ENCODE measurements at places on chromosomes 2 and 18. TPM values are rescaled to one million over a fixed set of nuclear protein-coding genes. Genes with fewer than 3 reads are reported as not detected.
A peak's percentile ranks its signal among the peaks of the same experiment; 100 is the strongest.

DNA sequence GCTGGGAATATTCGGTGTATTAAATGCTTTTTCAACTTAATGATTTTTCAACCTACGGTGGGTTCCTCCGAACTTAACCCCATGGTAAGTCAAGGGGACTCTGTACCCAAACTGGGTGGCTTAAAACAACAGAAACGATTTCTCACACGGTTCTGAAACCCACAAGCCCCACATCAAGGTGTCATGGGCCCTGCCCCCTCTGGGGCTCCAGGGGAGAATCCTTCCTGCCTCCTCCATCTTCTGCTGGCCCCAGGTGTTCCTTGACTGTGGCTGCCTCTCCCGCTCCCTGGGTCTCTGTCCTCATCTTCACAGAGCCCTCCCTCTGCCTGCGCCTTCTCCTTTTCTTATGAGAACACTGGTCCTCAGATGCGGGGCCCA is 301.3 kb upstream of the SALL3 start:
- peaks cover 9% of the 10 kb centered on the region for H3K27me3 ChIP-seq
- no peaks in the 10 kb centered on the region for H3K36me3 ChIP-seq
- no peak for DNase-seq
- no peaks in the 10 kb centered on the region for H3K4me1 ChIP-seq
- H3K27ac ChIP-seq, result no peak overlapping the region

DNA sequence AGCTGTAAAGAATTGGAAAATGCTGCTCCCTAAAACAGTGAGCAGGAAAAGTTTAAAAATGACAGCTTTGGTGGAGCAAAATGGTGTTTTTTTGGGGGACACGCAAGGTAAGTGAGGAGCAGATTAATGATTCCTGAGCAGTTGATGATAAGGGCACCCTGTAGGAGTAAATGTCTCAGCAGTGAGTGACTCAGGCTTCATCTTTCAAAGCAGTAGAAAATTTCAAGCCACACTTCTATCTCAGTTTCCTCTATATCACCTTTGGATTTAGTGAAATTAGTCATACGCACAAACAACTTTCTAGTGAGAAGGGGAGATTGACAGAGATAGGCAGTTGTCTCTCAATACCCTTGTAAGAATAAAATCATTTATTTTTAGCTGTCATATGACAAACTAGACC is 709.0 kb upstream of the FAM98A start:
- no peak overlapping the region for H3K27ac ChIP-seq
- H3K4me1 ChIP-seq, result no peaks in the 10 kb centered on the region
- no peaks in the 10 kb centered on the region for H3K36me3 ChIP-seq

DNA sequence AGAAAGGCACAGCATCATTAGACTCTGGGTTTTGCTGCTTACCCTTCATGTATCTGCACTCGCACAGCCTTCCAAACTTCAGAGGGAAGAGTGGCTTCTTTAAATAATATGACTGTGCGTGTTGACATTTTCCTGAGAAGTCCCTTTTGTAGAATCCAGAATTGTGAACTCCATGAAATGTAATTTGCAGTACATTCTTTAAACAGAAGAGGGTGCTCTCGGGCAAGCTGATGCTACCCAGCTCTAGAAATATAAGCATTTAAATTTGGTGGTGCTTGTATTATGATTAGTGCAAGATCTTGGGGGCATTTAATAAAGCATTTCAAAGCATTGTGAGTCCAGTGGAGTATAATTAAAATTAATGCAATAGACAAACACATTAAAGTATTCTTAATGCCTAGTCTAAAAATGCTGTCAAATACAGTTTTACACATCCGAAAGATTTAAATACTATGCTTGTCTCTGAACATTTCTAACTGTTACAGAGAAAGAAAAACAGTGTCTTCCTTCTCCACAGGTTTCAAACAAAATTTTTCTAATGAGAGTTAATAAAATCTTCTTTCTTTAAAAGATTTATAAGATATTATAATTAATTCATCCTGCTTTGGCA is 17.3 kb upstream of the GTF2A1L start:
- no peaks in the 10 kb centered on the region for H3K36me3 ChIP-seq
- H3K27ac ChIP-seq, result no peak overlapping the region
- no peaks in the 10 kb centered on the region for H3K27me3 ChIP-seq

- H3K4me1 ChIP-seq, result peaks cover 35% of the 10 kb centered on the region
- peaks cover 1% of the 10 kb centered on the region for H3K36me3 ChIP-seq
- H3K27ac ChIP-seq, result no peak overlapping the region
- no peaks in the 10 kb centered on the region for H3K27me3 ChIP-seq
These were observed 234.2 kb downstream of the TCF4 start for GRCh38 chr18:55353806-55354205.

- no peaks in the 10 kb centered on the region for H3K27me3 ChIP-seq
- no peaks in the 10 kb centered on the region for H3K36me3 ChIP-seq
- DNase-seq, result peak; percentile 46
- H3K4me3 ChIP-seq, result peak overlapping the region; percentile 58
- peak overlapping the region; percentile 99 for H3K27ac ChIP-seq
These were observed 78.3 kb upstream of the FZD5 start for GRCh38 chr2:207847807-207848544.

- H3K27ac ChIP-seq, result no peak overlapping the region
- no peaks in the 10 kb centered on the region for H3K4me1 ChIP-seq
- peaks cover 57% of the 10 kb centered on the region for H3K27me3 ChIP-seq
- DNase-seq, result no peak
These were observed 37.0 kb downstream of the TFCP2L1 start for GRCh38 chr2:121247971-121248370.

GRCh38 chr2:111701266-111701665 is 182.7 kb downstream of the ANAPC1 start:
- H3K27me3 ChIP-seq, result no peaks in the 10 kb centered on the region
- no peak for DNase-seq
- H3K4me1 ChIP-seq, result peaks cover 9% of the 10 kb centered on the region
- no peaks in the 10 kb centered on the region for H3K36me3 ChIP-seq
- H3K4me3 ChIP-seq, result no peak overlapping the region

- DNase-seq, result no peak
- peaks cover 2% of the 10 kb centered on the region for H3K4me1 ChIP-seq
- peaks cover 8% of the 10 kb centered on the region for H3K27me3 ChIP-seq
- no peaks in the 10 kb centered on the region for H3K36me3 ChIP-seq
- no peak overlapping the region for H3K4me3 ChIP-seq
These were observed 66.7 kb upstream of the RPL31 start for GRCh38 chr2:100935372-100935752.

- H3K27me3 ChIP-seq, result peaks cover 24% of the 10 kb centered on the region
- no peak for DNase-seq
- no peak overlapping the region for H3K4me3 ChIP-seq
- H3K36me3 ChIP-seq, result peaks cover 5% of the 10 kb centered on the region
- no peak overlapping the region for H3K27ac ChIP-seq
- no peaks in the 10 kb centered on the region for H3K4me1 ChIP-seq
These were observed 452.8 kb upstream of the ZEB2 start for GRCh38 chr2:144972676-144973075.

DNA sequence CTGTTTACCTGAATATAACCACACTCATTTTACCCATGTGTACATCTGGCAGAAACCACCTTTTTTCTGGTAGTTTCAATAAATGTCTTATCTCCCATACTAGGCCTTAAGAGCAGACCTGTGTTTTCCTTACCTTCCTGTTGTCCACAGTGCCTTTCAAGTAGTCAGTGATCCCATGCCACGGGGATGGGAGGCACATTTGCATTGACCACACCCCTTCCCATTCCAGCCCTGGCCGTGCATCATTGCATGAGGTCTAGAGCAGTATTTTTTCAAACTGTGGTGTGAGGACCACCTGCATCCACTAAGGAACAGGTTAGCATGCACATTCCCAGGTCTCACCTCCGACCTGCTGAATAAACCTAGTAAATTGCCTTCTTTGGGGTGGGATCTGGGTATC is 165.2 kb upstream of the FOSL2 start:
- no peak overlapping the region for H3K27ac ChIP-seq
- H3K4me1 ChIP-seq, result peaks cover 9% of the 10 kb centered on the region
- H3K36me3 ChIP-seq, result no peaks in the 10 kb centered on the region
- no peaks in the 10 kb centered on the region for H3K27me3 ChIP-seq
- no peak for DNase-seq
- no peak overlapping the region for H3K4me3 ChIP-seq

DNA sequence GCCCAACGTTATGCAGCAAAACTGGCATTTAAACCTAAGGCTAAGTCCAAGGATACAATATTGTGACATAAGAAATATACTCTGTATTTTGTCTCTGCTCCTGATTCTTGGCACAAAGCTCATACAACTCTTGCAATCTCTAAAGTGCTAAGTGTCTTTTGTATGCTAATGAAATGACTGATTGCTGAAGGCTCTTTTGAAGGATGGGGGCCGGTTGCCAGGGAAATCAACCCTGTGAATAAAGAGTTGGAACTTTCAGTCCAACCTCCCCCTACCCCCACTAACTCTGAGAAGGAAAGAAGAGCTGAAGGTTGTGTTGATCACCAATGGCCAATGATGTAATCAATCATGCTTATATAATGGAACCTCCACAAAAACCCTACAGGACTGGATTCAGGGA is 40.3 kb downstream of the SESTD1 start:
- no peak for DNase-seq
- H3K4me1 ChIP-seq, result peaks cover 4% of the 10 kb centered on the region
- no peaks in the 10 kb centered on the region for H3K27me3 ChIP-seq
- peaks cover 2% of the 10 kb centered on the region for H3K36me3 ChIP-seq

DNA sequence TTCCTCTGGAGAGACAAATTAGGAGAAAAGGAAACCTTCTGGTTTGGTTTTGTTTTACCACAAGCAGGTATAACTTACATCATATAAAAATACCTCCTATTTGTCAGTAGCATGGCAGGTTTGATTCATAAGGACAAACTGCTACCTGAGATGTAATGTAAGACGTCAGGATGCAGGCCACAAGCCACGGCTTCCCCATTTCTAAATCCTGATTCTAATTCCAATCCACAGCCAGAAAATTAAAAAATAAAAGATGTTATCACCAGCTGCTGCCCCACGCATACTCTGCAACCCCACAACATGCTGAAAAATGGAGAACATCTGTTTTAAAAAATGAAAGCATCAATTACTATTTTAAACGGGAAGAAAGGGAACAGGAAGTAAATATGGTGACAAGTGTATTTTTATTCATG is 197.6 kb downstream of the BCL11A start:
- no peak overlapping the region for H3K27ac ChIP-seq
- no peak for DNase-seq
- no peaks in the 10 kb centered on the region for H3K36me3 ChIP-seq
- H3K27me3 ChIP-seq, result no peaks in the 10 kb centered on the region
- H3K4me3 ChIP-seq, result no peak overlapping the region
- peaks cover 24% of the 10 kb centered on the region for H3K4me1 ChIP-seq

GRCh38 chr2:21289989-21290388 is 166.2 kb downstream of the TDRD15 start:
- H3K4me3 ChIP-seq, result no peak overlapping the region
- no peak overlapping the region for H3K27ac ChIP-seq
- no peaks in the 10 kb centered on the region for H3K36me3 ChIP-seq
- H3K4me1 ChIP-seq, result peaks cover 7% of the 10 kb centered on the region

DNA sequence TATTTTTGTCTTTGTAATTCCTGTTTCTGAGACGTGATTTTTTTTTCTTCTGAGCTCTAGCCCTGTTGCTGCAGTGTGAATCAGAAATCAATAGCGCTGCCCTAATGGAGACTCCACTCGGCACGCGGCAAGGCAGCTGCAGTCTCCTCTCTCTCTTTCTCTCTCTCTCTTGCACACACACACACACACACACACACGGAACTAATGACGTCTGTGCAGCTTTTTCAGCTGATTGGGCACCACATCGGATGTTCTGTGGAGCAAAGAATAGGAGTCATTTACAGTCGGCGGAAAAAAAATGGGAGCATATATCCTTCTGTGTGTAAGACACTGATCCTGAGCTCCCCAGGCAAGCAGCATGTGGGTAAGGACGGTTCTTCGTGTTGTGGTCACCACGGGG is 2.0 kb upstream of the MYT1L start:
- peaks cover 8% of the 10 kb centered on the region for H3K27me3 ChIP-seq
- H3K27ac ChIP-seq, result no peak overlapping the region
- H3K4me3 ChIP-seq, result no peak overlapping the region
- DNase-seq, result no peak

GRCh38 chr2:111204706-111205105 is 84.0 kb downstream of the BCL2L11 start:
- no peak for DNase-seq
- no peak overlapping the region for H3K4me3 ChIP-seq
- no peak overlapping the region for H3K27ac ChIP-seq
- no peaks in the 10 kb centered on the region for H3K4me1 ChIP-seq

GRCh38 chr18:46236156-46236555 is 132.0 kb downstream of the HAUS1 start:
- DNase-seq, result no peak
- peaks cover 2% of the 10 kb centered on the region for H3K4me1 ChIP-seq
- no peak overlapping the region for H3K4me3 ChIP-seq
- no peaks in the 10 kb centered on the region for H3K27me3 ChIP-seq

DNA sequence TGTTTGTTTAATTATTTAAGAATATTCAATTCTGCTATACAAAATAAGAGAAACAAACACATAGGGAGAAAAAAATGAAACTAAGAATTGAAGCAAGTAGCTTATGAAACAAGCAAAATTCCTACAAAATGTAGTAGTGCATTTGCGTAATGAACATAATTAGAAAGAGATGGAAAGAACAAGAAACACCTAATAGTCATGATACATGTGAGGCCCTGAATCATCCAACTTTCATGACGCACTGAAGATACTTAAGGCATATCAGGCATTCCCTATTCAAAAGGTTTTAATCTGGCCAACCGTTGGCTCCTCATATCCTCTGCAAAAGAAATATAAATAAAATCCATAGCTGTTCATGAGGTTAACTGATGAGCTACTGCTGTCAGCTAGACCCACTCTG is 14.5 kb upstream of the NAB1 start:
- no peak overlapping the region for H3K4me3 ChIP-seq
- H3K27ac ChIP-seq, result no peak overlapping the region
- H3K4me1 ChIP-seq, result peaks cover 14% of the 10 kb centered on the region
- H3K27me3 ChIP-seq, result no peaks in the 10 kb centered on the region
- no peak for DNase-seq

DNA sequence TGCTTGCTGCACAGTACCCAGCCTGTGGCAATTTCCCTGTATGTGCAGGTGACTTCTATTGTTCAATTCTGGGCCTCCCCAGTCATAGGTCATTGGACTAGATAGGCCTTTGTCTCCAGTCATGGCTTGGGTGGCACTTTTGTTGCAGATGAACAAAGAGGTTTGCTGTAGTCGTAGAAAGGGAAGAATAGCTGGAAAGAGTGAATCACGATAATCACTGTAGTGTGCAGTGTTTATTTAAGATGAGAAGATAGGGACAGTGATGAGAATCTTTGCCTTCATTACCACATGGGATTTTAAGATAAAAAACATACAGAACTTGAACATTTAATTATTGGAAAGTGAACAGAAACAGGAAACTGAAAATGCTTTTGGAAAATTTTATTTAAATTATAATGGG is 156.1 kb upstream of the CYRIA start:
- H3K36me3 ChIP-seq, result no peaks in the 10 kb centered on the region
- no peak overlapping the region for H3K27ac ChIP-seq
- no peaks in the 10 kb centered on the region for H3K27me3 ChIP-seq
- H3K4me1 ChIP-seq, result peaks cover 18% of the 10 kb centered on the region
- no peak overlapping the region for H3K4me3 ChIP-seq

GRCh38 chr2:25504266-25504665 is 162.5 kb upstream of the DNMT3A start:
- DNase-seq, result no peak
- peaks cover 5% of the 10 kb centered on the region for H3K36me3 ChIP-seq
- no peak overlapping the region for H3K27ac ChIP-seq
- no peaks in the 10 kb centered on the region for H3K27me3 ChIP-seq
- H3K4me1 ChIP-seq, result no peaks in the 10 kb centered on the region

SERPINB12 gene
- not detected for total RNA-seq

SP5 gene
- 0.60 TPM for total RNA-seq

RFTN2 gene
- total RNA-seq, result 5.4 TPM

POTEC gene
- not detected for total RNA-seq
